ENCODE measurements at places on chromosomes 3 and 15.

GRCh38 chr15:66099950-66100671 is 153.4 kb downstream of the MEGF11 start:
- no peak for DNase-seq

DNA sequence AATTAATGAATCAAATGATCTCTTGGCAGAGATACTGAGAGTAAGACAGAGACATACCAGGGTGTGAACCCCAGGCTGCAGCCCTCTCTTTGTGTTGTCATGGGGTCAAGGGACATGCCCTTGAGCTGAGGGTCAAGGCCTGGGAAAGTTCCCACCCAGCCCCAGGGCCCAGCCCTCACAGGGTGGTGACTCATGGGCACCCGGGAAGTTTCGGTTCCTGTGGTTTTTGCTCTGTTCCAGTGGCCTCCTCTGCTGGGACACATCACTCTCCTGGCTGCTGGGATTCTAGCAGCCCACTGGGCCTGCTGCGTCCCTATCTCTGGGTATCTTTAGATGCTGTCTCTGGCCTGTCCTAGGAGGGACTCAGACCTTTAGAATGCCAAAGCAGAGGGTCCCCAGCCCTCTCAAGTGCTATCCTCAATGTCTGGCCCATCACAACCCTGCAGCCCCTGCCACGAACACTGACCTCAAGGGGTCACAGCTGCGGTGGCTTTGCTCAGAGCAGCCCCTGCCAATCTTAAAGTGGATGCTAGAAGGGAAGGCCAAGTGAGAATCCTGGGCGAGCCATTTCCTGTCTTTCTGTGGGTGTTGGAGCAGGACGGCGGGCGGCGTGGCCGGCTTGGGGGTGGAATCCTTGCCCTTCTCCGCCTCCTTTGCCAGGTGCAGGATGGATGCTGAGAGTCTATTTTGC is 148.4 kb upstream of the TLE3 start:
- DNase-seq, result no peak

- DNase-seq, result peak; percentile 97
Observed at GRCh38 chr3:49093853-49094767, at the start of gene QRICH1. Gene QRICH1, minus strand, starts transcription at chr3:49094071. Its CDS starts 17,054 bp downstream, at chr3:49077017.

DNA sequence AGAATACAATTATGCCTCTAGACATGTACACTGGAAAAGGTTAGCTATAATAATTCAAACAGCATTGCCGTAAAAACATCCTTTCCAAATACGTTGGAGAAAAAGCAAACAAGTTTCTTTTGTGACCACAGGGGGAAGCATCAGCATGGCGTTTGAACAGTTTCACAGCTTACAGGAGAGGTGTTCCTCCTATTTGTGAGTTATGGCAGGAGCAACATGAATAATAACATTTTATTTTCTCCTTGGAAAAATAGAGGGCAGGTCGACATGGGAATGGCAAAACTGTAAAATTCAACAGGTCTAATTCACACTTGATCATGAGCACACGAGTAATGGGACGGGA is 39.7 kb upstream of the GADL1 start:
- no peak for DNase-seq

DNA sequence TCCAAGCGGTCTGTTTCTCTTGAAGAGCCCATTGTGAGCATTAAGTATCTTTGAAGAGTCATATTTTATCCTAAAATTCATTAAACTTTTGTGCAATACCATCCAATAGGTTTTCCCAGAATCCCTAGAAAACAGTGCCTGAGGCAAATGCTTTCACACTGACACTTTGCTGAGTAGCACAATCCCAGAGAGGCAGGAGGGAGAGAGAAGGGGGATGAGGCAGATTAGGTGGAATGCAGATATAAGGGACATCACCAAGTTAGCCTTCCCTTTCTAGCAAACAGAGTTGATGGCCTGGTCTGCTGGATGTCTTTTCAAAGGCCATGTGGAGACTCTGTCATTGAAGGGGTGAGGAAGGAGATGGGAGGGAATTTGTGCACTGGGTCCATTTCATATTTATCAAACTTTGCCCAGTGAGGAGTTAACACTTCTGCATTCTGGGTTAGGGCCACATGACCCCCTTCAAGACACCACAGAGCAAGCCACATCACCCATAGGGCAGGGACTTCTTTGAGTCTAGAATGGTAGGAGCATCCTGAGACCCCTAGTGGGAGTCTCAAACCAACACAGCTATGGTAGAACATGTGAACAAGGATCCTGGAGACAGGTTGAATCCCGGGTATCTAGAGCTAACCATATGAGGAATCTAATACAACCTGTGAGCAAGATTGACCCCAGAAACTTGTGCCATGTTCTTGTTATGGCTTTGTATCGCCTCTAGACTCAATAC is 32.0 kb upstream of the SEMA6D start:
- DNase-seq, result no peak

All from stimulated activated CD4-positive, alpha-beta T cell treated with anti-CD3 and anti-CD28 coated beads, Interleukin-1b, Interleukin-23, amount 100 ng/mL, for 48 hours (primary cell).